ENCODE measurements at places on chromosomes 2 and 18. TPM values are rescaled to one million over a fixed set of nuclear protein-coding genes. Genes with fewer than 3 reads are reported as not detected.

DNA sequence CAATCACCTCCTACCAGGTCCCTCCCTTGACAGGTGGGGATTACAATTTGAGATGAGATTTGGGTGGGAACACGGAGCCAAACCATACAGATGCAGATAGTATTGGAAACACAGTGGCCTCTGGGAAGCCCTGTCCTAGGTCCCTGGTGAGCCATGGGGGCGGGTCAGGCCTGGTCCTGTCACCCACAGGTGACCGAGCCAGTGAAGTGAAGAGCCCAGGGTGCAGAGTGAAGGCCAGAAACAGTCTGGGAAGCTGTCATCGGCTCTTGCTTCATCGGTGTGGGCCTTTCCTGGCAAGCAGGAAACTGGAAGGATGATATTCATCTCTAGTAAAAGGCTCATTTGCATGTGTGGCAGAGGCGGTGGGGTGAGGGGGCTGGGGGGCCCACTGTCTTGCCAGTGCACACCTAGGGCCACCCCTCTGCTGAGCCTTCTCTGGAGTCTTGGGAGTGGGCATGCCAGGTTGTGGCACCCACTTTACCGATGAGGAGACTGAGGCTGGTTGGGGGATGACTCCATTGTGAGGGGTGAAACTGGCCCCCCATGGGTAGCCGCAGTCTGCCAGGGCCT is 290.6 kb downstream of the NDUFA10 start:
- H3K4me3 ChIP-seq: no peak overlapping the region
- no peak for DNase-seq
- no peaks in the 10 kb centered on the region for H3K36me3 ChIP-seq
- no peak overlapping the region for H3K27ac ChIP-seq
- H3K4me1 ChIP-seq: no peaks in the 10 kb centered on the region

GRCh38 chr2:156803243-156803642 is 367.1 kb downstream of the GPD2 start:
- DNase-seq: no peak
- no peak overlapping the region for H3K4me3 ChIP-seq
- no peak overlapping the region for H3K27ac ChIP-seq
- H3K4me1 ChIP-seq: no peaks in the 10 kb centered on the region

DNA sequence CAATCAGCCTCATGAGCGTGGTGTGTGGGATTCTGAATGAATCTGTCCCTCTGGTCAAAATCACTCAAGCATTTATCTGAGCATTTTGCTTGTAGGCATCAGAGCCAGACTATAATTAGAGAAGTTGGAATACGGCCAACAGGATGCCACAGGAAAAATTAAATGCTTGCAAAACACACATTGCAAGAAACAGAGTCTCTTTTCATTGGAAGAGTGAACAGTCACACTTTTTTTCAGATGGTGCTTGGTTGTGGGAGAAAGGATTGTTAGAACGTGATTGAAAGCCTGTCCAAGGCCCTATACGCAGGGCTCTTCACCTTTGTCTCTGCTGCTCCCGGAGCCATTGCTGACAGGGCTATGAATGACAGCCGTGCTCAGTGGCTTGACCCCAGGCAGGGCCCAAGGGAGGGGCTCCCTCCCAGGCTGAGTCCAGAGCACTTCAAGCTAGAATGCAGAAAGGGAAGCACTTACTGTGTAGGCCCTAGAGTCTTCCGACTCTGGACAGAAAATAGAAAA is 59.8 kb downstream of the SNTG2 start:
- no peak overlapping the region for H3K4me3 ChIP-seq
- no peak overlapping the region for H3K27ac ChIP-seq
- H3K4me1 ChIP-seq: no peaks in the 10 kb centered on the region

- no peak overlapping the region for H3K4me3 ChIP-seq
- no peaks in the 10 kb centered on the region for H3K36me3 ChIP-seq
- H3K4me1 ChIP-seq: no peaks in the 10 kb centered on the region
- no peak for DNase-seq
- H3K27ac ChIP-seq: no peak overlapping the region
Measured at GRCh38 chr2:82667491-82667890, 1791.6 kb downstream of the SUCLG1 start.

GRCh38 chr2:127605691-127606263 is 40.2 kb upstream of the GPR17 start:
- H3K4me3 ChIP-seq: no peak overlapping the region
- H3K27ac ChIP-seq: no peak overlapping the region
- DNase-seq: no peak
- no peaks in the 10 kb centered on the region for H3K36me3 ChIP-seq

DNA sequence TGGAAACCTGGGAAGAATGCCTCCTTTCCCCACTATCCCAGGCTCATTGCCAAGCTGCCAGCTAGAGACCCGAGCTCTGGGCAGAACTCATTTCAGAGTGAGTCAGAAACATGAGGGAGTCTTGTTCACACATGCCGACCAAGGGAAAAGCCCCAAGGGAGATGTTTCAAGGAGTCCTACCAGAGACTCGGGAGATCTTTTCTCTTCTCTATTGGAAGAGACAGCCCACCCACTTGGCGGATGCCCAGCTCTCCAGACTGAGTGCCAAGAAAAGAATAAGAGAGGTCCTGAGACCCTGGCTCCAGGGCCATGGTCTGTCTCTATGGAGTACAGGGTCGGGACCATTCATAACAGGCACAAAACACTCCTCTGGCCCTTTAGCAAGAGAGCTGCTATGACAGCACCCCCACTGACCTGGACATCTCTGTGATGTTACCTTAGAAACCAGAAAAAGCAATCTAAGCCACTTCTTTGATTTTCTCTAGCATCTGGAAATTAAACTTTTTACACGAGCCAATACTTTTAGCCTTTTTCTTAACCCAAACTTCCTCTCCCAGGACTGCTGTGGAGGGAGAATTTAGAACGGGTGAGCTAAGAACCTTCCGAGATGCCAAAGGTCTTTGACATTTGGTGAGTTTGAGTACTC is 18.5 kb upstream of the IGFBP5 start:
- peaks cover 5% of the 10 kb centered on the region for H3K27me3 ChIP-seq
- H3K4me1 ChIP-seq: no peaks in the 10 kb centered on the region
- no peak overlapping the region for H3K4me3 ChIP-seq
- H3K27ac ChIP-seq: no peak overlapping the region
- no peak for DNase-seq

- H3K36me3 ChIP-seq: no peaks in the 10 kb centered on the region
- DNase-seq: no peak
- H3K27me3 ChIP-seq: no peaks in the 10 kb centered on the region
- H3K27ac ChIP-seq: no peak overlapping the region
Measured at GRCh38 chr2:224865016-224865415, 148.9 kb upstream of the CCDC195 start.

DNA sequence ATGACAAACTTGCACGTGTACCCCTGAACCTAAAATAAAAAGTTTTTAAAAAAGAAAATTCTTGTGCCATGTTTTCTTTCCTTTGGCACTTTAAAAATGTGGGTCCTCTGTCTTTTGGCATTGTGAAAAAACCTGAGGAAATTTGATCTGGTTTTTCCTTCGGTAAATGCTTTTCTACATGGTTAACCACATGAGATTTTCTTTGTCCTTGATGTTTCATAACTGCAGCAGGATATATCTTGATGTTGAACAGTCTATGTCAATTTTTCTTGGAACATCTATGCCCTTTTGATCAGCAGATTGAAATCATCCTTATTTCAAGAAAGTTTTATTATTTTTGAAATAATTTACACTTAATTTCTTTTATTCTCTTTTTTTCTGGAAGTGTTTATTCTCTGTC is 109.1 kb downstream of the TMEM17 start:
- H3K27me3 ChIP-seq: no peaks in the 10 kb centered on the region
- H3K4me3 ChIP-seq: no peak overlapping the region
- DNase-seq: no peak
- H3K4me1 ChIP-seq: no peaks in the 10 kb centered on the region

DNA sequence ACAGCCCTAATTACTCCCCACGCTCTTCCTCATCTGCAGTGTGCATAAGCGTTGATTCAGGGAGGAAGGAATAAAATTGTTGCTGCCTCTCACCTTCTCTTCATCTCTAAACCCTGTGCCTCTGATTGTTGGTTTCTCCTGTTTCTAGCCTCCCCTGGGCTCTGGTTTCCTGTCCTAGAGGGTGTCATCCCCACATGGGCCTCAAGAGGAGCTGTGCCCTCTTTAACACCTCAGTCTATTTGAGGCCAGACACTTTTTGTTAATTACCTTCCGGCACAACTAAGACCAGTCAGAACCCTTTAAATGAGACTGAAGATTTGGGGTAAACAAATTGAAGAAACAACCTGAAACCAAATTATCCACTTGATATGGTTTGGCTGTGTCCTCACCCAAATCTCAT is 9.7 kb downstream of the CTAGE1 start:
- H3K27me3 ChIP-seq: peaks cover 17% of the 10 kb centered on the region
- H3K36me3 ChIP-seq: no peaks in the 10 kb centered on the region
- no peak overlapping the region for H3K27ac ChIP-seq

- H3K27me3 ChIP-seq: no peaks in the 10 kb centered on the region
- no peak for DNase-seq
- H3K36me3 ChIP-seq: no peaks in the 10 kb centered on the region
- no peak overlapping the region for H3K27ac ChIP-seq
- H3K4me1 ChIP-seq: no peaks in the 10 kb centered on the region
Measured at GRCh38 chr18:34820360-34821065, 110.4 kb downstream of the DTNA start.

TP53I3 gene
- 9.5 TPM for polyA plus RNA-seq

FAM237A gene
- polyA plus RNA-seq: not detected

CD8B2 gene
- not detected for polyA plus RNA-seq
